ENCODE measurements at places on chromosomes 11 and 22.

GRCh38 chr11:37968148-37968547 is 1370.1 kb upstream of the RAG2 start:
- DNase-seq = no peak

- peak; percentile 44 for DNase-seq
Measured at GRCh38 chr22:50696799-50697561, 24.4 kb downstream of the SHANK3 start.

- no peak for DNase-seq
Measured at GRCh38 chr22:49586244-49586748, 241.4 kb downstream of the BRD1 start.

GRCh38 chr11:12478743-12479142 is 101.4 kb downstream of the PARVA start:
- DNase-seq = no peak

DNA sequence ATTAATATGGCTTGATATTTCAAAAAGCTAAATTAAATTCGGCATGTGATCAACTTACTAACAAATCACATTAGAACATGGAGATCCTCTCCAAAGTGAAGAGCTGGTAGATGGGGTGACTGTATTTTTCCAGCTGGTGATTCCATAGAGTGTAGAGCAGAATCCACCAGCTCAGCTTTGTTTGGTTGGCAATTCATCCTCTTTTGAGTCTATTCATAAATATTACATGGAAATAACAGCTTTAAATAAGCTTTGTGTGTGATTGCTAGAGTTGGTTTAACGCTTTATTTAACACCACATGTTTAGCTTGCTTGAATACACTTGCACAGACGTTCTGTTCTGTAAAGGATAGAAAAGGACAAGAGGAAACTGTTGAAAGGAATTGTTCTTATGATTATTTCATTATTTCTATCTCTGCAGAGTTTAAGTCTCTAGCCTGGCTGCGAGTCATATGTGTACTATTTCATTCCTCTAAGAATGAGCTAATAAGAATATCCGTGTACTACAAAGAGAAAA is 738.3 kb upstream of the KIRREL3 start:
- no peak for DNase-seq

- no peak for DNase-seq
Measured at GRCh38 chr11:103623933-103624332, 412.5 kb upstream of the DDI1 start.

DNA sequence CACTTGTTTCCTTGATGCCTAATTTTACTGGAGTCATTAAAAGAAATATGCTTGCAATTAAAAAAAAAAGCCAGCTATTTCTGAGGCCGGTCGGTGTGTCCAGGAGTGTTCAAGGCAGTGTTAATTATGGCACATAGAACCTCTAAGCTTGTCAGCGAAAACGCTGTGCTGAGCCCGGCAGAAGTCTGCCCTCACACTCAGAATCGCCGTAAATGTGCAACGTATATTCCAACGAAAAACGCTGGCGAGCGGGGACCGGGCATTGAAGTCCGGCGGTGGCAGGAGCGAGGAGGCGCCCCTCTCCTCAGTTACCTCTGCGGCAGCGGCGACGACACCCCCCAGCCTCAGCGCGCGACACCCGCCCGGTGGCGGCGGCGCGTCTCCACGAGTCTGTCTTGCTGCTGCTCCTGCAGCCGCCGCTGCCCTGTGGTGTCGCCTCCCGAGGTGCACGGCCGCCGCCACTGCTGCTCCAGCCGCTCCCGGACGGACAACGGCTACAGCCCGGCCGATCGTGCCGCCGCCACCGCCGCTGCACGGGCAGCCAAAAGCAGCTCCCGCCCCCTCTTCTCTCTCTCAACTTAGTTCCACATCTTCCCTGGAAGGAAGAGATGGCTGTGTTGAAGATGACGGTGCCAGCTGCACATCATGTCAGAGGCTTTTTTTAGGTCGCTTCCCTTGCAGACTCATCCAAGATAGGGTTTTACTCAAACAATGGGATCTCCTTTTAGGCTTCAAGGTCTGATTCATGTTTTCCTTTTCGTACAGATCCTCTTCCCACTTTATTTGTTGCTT is 56.0 kb downstream of the JAM3 start:
- peak; percentile 77 for DNase-seq

- no peak for DNase-seq
Measured at GRCh38 chr22:50173311-50173982, 2.9 kb downstream of the PANX2 start.

GRCh38 chr11:59857439-59858434 is 8.6 kb downstream of the TCN1 start:
- no peak for DNase-seq

GRCh38 chr22:35150183-35151107 is 84.5 kb downstream of the ISX start:
- peak; percentile 79 for DNase-seq

DNA sequence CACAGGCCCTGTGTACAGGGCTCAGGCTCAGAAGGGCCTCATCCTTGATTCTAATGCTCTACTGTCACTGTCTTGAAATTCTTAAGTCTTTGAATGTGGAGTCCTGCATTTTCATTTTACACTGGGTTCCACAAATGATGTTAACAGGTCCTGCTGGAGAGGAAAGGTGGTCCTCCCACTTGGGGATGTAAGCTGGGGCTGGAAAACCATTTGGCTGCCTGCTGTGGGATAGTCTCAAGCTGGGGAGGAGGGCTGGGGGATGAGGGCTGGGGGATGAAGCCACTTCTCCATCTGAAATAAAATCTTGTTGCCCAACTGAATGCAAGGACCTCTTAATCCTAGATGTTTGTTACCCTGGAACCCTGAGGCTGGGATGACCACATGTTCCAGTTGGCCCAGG is 423.0 kb downstream of the TENM4 start:
- no peak for DNase-seq

- no peak for DNase-seq
Measured at GRCh38 chr22:49009359-49010063, 818.2 kb downstream of the BRD1 start.

DNA sequence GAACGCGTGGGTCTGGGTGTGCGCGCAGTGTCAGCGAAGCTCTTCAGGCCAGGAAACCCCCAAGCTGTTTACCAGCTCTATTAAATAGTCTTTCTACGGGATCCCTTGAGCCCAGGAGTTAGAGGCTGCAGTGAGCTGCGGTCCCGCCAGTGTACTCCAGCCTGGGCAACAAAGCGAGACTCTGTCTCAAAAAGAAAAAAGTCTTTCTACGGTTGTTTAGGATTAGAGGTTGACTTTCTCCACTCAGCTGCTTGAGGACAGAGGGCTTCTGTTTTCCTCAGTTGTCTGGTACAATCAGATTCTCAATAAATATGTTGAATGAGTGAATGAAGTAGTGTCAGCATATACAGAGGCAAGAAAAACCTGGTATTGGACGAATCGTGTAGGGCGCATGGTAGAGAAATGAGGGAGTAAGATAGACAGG is 619 bp downstream of the SART1 start:
- no peak for DNase-seq

- no peak for DNase-seq
Measured at GRCh38 chr11:71211631-71212030, 40.7 kb downstream of the SHANK2 start.

DNA sequence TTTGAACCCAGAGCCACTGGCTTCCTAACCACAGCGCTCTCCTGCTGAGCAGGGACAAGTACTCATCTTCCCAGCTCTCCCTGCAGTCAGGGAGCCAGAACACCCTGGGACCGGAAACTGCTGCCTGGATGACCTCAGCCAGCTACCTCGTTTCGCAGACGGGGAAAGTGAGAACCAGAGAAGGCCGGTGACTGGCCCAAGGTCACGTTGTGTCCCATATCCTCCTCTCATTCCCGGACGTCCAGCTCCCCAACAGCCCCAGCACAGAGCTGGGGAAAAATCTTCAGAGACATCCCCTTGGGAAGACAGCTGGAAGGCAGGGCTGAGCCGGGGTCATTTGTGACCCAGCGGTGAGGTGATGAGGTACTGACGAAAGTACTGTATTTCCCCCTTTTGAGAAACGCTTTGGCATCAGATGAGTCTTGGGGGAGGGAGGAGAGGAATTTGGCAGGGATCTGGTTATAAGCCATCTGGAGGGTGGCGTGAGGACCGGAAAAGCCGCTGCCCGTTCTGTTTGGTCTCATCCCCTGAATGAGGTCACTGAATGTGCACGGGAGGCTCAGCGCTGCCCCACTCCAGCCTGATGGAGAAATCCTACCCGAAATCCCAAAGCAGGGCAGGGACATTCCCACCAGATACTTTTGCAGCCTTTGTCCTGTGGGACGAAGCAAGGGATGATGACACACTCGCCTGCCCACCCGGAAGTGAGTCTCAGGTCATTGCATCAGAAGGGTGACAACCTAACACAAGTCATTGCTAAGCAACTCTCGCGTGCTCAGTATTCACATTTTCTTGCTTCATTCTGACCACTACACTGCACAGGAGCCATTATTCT is 41.1 kb downstream of the LIF start:
- DNase-seq = peak; percentile 74

DNA sequence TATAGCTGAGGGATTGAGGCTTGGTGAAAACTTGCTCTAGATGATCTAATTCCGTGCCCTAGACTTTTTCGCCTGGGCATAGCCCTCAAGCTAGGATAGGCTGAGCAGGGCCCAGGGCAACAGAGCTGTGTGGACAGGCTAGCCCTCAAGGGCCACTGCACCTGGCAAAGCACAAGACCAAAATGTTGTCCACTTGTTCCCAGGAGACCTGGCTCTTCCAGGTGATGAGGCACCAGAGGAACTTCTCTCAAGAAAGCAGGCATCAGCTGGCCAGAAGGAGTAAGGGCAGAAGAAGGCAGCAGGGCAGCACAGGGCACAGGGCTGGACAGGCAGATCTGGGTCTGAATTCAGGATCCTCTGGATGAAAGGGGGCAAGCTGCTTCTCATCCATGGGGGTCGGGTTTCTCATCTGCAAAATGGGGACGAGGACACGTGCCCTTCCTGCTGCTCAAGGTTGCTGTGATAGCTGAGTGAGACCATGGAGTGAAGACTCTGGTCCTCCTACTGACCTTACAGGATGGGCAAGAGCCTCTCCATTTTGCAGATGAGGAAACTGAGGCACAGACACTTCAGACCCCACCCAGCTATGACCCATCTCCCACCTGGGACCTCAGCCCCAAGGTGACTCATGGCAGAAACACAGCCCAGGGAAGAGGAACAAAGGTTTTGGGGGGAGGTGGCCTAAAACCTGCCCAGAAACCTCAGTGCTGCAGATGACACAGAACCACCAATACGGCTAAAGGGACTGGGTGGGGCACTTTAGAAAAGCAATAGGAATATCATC is 42.2 kb upstream of the PRDM11 start:
- DNase-seq = no peak

GRCh38 chr22:31185056-31185455 is 25.1 kb downstream of the RNF185 start:
- DNase-seq = no peak

- DNase-seq = no peak
Measured at GRCh38 chr11:117917591-117918151, 11.5 kb downstream of the TMPRSS13 start.

DNA sequence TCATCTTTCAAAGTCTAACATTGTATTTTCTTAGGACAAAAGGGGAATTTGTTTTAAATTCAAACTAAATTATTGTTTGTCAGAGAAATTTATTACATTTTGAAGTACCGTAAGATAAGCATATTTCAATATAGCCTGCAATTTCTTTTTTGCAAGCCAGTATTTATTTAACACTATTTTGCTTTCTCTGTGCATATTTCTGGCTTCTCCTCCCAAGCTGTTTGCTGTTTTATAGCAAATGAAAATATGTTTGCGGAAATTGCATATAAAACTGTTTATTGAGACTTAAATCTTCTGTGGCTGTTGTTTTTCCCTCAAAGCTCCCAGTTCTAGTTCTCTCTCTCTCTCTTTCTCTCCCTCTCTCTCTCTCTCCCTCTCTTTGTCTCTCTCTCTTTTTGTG is 866.8 kb downstream of the FAM181B start:
- no peak for DNase-seq

DNA sequence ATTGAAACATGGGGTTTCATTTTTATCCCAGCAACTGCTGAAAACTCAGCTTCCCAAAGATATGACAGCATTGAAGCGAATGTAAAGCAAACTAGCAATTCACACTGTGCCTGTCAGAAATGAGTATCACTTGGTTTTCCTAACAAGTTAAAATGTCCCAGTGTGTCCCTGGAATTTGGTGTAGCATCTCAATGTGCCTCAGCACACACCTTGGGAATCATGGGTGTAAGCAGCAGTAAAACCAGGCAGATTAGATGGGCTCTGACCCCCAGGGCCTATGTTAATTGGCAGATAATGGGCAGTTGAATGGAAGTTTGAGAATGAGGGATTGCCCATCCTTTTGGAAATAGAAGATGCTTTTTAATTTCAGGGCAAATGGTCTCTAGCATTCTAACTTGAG is 784.9 kb upstream of the LRRC4C start:
- DNase-seq = no peak

- peak; percentile 19 for DNase-seq
Measured at GRCh38 chr11:3164552-3165151, 458 bp downstream of the OSBPL5 start.

- DNase-seq = peak; percentile 23
Measured at GRCh38 chr11:69834251-69834650, 15.0 kb upstream of the FGF3 start.

- no peak for DNase-seq
Measured at GRCh38 chr11:57566005-57566904, 1.2 kb downstream of the UBE2L6 start.

- no peak for DNase-seq
Measured at GRCh38 chr11:118841469-118842242, 42.0 kb upstream of the CXCR5 start.

GRCh38 chr11:131305005-131305404 is 65.4 kb upstream of the NTM start:
- DNase-seq = no peak

DNA sequence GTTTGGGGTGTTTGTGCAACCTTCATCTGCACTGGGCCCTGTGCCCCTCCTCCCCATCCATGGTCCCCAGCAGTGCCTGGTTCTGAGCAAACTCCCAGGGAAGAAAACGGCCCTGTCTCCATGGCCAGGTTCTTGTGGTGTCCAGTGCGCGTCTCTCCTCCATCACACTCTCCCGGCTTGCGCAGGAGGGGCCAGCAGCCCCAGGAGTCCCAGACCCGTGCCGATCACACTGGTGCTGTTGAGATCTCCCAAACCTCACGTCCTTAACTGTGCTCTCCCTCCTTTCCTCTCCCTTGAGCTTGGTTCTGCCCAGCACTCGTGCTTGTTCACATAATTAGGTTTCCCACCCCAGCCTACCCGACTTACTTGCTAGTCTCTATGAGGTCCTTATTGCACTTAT is 10.9 kb upstream of the GRK2 start:
- no peak for DNase-seq

DNA sequence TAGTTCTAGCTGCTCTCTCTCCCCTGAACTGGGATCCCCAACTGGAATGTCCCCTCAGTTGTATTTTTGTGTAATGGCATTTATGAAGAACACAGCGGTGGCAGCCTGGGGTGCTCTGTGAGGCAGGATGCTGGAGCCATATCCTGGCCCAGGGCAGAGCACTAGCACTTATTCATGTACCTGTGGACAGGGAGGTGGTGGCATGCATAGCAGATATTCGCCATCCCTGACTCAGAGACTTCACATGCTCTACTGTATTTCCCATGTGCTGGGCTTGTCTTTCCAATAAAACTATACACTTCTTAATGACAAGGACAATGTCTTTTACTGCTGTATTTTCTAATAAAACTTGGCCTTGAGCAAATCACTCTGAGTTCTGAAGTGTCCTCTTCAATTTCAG is 125.3 kb downstream of the ADAMTS15 start:
- DNase-seq = no peak

GRCh38 chr11:118139578-118139977 is 13.0 kb downstream of the SCN4B start:
- DNase-seq = no peak

- no peak for DNase-seq
Measured at GRCh38 chr11:106818443-106818842, 199.8 kb downstream of the GUCY1A2 start.

- DNase-seq = no peak
Measured at GRCh38 chr22:49720279-49720959, 107.3 kb downstream of the BRD1 start.

All from dorsolateral prefrontal cortex (tissue), 122 donors.